Right renal cortex interstitium (tissue), 3 donors: ENCODE measurements at places on chromosomes 16 and 17. TPM values are rescaled to one million over a fixed set of nuclear protein-coding genes. Genes with fewer than 3 reads are reported as not detected.

GRCh38 chr16:69182730-69183416, 4.1 kb upstream of the SNTB2 start:
- DNase-seq: no peak

DNA sequence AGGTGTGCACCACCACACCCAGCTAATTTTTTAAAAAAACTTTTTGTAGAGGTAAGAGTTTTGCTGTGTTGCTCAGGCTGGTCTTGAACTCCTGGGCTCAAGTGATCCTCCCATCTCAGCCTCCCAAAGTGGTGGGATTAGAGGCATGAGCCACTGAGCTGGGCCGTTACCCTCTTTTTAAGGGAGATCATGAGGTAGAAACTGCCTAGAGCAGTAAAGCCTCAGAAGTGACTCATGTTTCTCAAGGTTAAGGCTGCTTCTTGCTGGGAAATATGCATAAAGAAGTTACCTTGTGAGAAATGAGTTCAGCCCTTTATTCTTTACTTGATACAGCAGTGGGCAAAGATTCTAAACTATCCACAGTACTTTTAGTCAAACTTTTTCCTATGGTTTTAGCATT, 38.2 kb downstream of the GRB2 start:
- no peak for DNase-seq

GRCh38 chr16:66099306-66099705, 267.2 kb upstream of the CDH5 start:
- no peak for DNase-seq

- DNase-seq: no peak
These were observed 12.7 kb upstream of the CD300A start for GRCh38 chr17:74453665-74454196.

- DNase-seq: peak; percentile 66
These were observed 43.2 kb upstream of the MRPS23 start for GRCh38 chr17:57892820-57893595.

DNA sequence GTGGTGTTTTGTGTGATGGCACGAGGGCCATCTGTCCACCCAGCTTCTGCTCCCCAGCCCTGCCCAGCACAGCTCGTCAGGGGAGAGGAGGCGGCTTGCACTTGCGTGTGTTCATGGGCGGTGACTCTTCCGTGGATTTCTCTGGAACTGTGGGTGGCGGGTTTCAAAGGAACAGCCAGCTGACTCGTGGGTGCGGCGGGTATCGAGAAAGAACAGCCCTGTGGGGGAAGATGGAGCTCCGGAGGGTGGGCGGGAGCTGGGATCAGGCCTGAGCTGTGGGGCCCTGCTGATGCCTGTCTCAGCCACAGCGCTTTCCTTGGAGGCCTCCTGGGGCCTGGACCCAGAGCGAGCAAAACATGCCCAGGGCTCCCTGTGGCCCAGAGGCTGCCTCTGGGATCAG, 13.2 kb downstream of the NAGPA start:
- DNase-seq: no peak

- DNase-seq: no peak
These were observed 91.7 kb downstream of the CLEC16A start for GRCh38 chr16:11036040-11036439.

- DNase-seq: no peak
These were observed 11.3 kb downstream of the OSBPL7 start for GRCh38 chr17:47810200-47810821.

DNA sequence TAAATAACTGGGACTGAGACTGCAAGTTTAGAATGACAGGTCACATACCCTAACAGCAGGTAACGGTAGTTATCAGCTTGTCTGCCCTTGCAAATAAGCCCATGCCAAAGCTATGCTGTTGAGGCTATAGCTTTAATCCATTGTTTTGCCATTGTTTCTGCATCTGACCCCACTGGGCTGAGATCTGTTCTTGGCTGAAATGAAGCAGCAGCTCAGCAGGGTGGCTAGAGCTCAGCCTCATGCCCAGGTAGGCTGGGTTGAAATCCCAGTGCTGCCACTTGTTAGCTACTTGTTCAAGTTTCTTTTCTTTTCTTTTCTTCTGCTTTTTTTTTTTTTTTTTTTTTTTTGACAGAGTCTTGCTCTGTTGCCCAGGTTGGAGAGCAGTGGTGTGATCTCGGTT, 40.1 kb downstream of the NKD1 start:
- DNase-seq: no peak

GRCh38 chr17:39745335-39746144, 7.8 kb downstream of the GRB7 start:
- DNase-seq: no peak

- no peak for DNase-seq
These were observed 17.4 kb downstream of the USP22 start for GRCh38 chr17:21025451-21025850.

- no peak for DNase-seq
These were observed 12.6 kb upstream of the XYLT1 start for GRCh38 chr16:17483351-17483750.

GRCh38 chr16:89988951-89989350, 30.3 kb downstream of the DBNDD1 start:
- DNase-seq: no peak

DNA sequence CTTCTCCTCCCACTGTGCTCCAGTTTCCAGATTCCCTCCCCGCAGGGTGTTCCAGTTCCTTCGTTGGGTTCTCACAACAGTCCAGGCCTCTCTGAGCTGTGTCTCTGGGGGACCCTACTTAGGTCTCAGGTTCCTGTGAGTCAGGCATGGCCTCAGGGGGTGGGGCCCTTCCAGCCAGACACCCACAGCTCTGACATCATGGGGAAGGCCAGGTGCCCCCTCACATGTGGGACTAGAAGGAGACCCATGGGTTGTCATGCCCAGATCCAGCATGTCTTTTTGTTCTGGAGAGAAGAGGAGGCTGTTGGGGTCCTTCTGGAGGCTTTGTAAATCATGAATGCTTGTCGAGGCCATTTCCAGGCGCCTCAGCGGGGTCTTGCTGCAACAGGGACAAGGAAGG, 32.0 kb upstream of the NDRG4 start:
- no peak for DNase-seq

GRCh38 chr17:72710202-72710601, 382.3 kb downstream of the SLC39A11 start:
- DNase-seq: no peak

DNA sequence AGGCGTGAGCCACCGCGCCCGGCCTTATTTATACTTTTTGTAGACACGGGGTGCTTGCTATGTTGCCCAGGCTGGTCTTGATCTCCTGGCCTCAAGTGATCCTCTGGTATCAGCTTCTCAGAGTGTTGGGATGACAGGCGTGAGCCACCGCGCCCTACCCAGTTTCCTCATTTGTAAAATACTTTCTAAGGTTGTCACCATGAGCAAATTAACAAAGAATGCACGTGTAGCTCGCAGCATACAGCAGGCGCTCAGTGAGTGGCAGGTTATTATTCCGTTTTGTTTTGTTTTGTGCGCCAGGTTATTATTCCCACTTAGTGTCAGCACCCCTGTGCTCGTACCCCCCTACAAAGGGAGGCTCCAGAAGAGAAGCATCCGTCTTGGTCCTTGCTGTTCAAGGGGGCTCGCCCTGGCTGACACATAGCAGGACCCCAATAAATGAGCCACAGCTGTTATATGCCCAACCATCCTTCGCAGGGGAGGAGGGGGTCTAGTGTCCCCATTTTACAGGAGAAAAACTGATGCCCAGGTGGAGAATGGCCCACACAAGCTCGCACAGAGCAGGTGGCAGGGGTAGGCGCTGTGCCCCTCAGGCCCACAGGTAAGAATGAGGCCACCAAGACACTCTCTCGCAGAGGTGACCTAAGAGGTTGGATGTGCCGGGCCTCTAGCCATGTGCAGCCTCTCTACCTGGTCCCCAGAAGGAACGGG, 686 bp upstream of the MIEF2 start:
- no peak for DNase-seq

GRCh38 chr17:3447625-3448024, 14.0 kb upstream of the OR1E2 start:
- DNase-seq: no peak

DNA sequence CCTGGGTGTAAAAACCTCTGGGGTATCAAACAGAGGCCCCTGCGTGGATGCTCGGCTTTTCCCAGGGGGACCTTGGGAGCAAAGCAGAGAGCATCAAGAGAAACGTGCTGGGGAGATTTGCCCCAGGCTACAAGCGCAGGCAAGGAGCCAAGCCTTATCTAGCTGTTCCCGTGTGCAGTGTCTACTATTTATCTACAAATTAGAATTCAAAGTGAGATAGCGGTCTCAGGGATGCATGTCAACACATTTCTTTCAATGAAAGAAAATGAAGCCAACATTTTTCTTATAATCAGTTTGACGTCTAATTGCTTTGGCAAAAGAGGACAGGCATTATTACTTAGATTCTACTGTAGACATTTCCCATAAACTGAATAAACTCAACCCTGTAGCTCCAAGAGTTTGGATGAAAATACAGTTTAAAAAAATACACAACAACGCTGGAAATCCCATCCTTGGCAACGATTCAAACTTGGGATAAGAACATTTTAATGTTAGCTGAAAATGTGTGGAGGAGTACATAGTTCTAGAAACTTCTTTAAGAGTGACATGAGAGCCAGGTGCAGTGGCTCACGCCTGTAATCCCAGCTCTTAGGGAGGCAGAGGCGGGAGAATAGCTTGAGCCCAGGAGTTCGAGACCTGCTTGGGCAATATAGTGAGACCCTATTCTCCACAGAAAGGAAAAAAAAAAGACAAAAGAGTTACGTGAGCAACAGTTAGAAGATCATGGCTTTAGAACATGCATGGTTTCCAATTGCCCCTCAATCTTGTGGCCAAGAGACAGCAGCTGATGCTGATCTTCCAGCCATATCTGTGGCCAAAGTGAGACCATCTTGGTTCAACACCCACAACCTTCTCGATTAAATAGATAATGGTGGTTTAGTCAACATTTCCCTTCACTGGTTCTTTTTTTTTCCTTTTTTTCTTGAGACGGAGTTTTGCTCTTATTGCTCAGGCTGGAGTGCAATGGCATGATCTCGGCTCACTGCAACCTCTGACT, 7.2 kb downstream of the SPNS3 start:
- DNase-seq: no peak

DNA sequence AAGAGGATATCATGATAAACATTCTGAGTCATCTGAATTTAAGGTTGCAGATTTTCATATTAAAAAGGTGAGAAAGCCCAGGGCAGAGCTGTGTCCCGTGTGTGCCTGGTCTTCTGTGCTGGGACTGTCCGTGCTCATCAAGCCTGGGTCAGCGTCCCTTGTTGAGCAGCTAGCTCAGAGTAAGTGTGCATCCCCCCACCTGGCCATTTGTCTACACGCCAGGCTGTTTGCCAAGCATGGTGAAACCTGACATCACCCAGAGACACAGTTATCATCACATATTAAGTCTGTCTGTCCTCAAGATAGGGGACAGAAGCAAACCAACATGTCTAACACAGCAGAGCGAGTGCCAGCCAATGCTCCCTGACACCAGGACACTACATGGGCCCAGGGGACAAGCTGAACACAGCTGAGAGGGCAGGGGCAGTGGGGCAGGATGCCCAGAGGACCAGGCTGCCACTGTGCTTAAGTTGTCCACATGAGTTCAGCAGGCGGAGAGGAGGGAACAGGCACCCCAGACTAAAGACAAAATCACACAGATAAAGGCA, 57.9 kb upstream of the CNEP1R1 start:
- no peak for DNase-seq

- no peak for DNase-seq
These were observed 110.7 kb upstream of the DHX40 start for GRCh38 chr17:59454633-59455105.

- DNase-seq: no peak
These were observed 2.6 kb downstream of the ADCY9 start for GRCh38 chr16:4113358-4114256.

GRCh38 chr17:50458701-50459676, 9.7 kb downstream of the CHAD start:
- no peak for DNase-seq

DNA sequence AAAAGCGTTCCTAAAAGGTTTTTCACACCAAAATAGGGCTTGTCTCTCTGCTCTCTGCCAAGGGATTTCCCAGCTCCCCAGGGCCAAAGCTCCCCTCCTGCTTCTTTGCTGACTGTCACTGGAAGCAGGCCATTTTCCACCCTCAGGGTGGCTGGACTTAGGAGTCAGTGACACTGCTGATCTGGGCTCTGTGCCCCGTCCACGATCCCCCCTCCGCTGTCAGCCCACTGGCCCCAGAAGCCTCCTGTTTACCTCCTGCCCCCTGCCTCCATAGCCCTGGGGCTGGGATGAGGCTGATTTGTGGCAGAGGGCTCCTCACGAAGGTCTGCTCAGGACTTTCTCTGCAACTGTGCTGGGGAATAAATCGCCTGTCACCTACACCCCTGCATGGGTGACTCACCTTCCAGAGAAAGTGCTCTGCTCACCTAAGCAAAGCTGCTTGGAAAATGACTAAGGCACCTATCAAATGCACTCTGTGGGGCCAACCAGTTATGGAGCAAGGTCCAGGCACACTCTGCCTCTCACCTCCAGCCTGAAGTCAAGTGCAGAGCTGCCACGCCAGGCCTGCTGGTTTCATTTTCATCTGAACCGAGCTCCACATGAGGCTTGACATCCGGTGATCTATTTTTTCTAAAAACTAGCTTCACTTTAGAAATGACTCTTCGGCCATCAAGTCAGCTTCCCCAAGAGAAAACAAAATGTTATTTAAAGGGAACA, 4.9 kb downstream of the MAP3K14 start:
- no peak for DNase-seq

- DNase-seq: no peak
These were observed 1.5 kb upstream of the OVCA2 start for GRCh38 chr17:2040219-2040827.

DNA sequence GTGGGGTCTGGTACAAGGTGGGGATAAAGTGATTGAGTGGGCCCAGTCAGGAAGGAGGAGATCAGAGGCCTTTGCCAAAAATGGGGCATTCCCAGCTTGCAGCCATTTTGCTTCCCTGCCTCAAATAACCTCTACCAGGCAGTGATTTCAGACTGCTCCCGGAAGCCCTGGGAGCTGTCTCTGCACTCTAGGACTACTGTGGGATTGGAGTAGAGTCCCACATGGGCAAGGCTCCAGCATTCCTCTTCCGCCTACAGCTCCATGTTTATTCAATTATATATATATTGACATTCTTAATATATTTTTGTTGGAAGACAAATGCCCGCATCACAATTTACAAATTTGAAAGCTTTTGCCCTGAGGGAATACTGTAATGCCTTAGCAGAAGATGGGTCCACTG, 13.5 kb downstream of the SUPT6H start:
- no peak for DNase-seq

Gene HEATR9
- polyA plus RNA-seq: 0.17 TPM

Gene KLHL11
- 10.5 TPM for polyA plus RNA-seq

Gene KRT15
- polyA plus RNA-seq: 0.60 TPM

Gene OR2C1
- polyA plus RNA-seq: 0.85 TPM

Gene ASGR2
- polyA plus RNA-seq: 1.2 TPM

Gene SLC47A1
- polyA plus RNA-seq: 24.5 TPM

Gene PIP4K2B
- 74.4 TPM for polyA plus RNA-seq

Gene TMC8
- polyA plus RNA-seq: 1.7 TPM

Gene SYCE1L
- polyA plus RNA-seq: 2.3 TPM

Gene TMIGD1
- 0.75 TPM for polyA plus RNA-seq

Gene NECAB2
- polyA plus RNA-seq: 1.5 TPM

Gene MAF
- polyA plus RNA-seq: 38.2 TPM

Gene MYO1C
- 70.2 TPM for polyA plus RNA-seq

Gene LHX1
- polyA plus RNA-seq: 80.9 TPM

Gene PRAC1
- polyA plus RNA-seq: not detected

Gene FLII
- 141 TPM for polyA plus RNA-seq

Gene KRT33A
- polyA plus RNA-seq: not detected

Gene KRT38
- polyA plus RNA-seq: not detected

Gene KRT20
- 0.17 TPM for polyA plus RNA-seq

Gene PDIA2
- polyA plus RNA-seq: 1.1 TPM

Gene WFDC1
- 3.5 TPM for polyA plus RNA-seq

Gene RNF43
- polyA plus RNA-seq: 14.2 TPM

Gene EVPLL
- 0.28 TPM for polyA plus RNA-seq
